Activated naive CD4-positive, alpha-beta T cell treated with anti-CD3 and anti-CD28 coated beads, Interleukin-2, amount 50 U/mL, for 72 hours (primary cell): ENCODE measurements at places on chromosomes 6 and 20. TPM values are rescaled to one million over a fixed set of nuclear protein-coding genes. Genes with fewer than 3 reads are reported as not detected.

The CLDN20 gene
- not detected for total RNA-seq

- no peak for DNase-seq
These were observed 77.5 kb downstream of the CDH22 start for GRCh38 chr20:46230801-46231282.

GRCh38 chr6:38161754-38162492, 342.4 kb downstream of the ZFAND3 start:
- no peak for DNase-seq

- no peak for DNase-seq
These were observed 44.0 kb upstream of the DOK5 start for GRCh38 chr20:54431156-54431944.

GRCh38 chr20:7333841-7334240, 566.4 kb downstream of the BMP2 start:
- no peak for DNase-seq

GRCh38 chr20:6637160-6637579, 130.3 kb upstream of the BMP2 start:
- no peak for DNase-seq

DNA sequence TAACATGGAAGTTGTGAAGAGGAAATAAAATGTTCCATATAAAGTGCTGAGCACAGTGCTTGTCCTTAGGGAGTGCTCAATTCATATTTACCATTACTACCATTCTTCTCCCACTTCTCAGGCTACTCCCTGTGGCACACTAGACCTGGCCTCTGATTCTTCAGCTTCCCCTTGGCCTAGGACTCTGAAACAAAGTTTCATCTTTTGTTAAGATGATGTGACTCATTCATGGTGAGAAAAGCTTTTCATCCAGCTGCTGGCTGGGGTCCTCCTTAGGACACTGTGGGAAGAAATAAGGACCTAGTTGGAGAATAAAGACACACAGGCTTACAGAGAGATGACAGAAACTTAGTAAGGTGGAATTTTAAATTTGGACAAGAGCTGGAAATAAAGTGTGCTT, 314.8 kb downstream of the CDC5L start:
- DNase-seq: no peak

The IRF4 gene
- total RNA-seq: 809 TPM

DNA sequence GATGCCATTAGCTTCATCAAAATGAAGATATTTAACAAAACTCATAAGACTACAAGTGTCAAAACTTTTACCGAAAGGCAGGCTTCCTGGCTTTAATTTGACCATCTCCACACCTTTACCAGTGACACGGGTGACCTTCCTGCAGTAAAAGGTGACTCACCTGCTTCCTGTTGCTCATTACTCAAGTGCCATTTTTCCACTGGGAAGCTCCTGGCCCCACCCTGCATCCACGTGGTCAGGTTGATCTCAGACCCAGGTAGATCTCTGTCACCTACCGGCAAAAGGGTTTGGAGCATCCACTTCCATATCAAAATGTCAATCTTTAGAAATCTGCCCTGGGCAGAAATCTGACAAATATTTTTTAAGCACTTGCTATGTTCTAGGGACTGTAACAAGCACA, 31.9 kb upstream of the CDH4 start:
- no peak for DNase-seq

GRCh38 chr20:50621068-50621665, 70.2 kb downstream of the RIPOR3 start:
- no peak for DNase-seq

DNA sequence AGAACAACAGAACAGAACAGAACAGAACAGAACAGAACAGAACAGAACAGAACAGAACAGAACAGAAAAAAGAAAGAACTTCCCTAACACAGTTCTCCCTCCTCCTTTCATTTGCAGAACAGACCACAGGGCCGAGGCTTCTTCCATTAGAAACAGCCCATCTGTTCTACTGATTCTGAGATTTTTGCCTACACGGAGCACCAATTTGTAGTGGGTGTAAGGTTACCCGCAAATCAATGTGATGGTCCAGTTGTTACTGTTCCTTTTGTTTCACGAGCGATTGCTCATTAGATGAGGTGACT, 734 bp upstream of the OGFRL1 start:
- no peak for DNase-seq

DNA sequence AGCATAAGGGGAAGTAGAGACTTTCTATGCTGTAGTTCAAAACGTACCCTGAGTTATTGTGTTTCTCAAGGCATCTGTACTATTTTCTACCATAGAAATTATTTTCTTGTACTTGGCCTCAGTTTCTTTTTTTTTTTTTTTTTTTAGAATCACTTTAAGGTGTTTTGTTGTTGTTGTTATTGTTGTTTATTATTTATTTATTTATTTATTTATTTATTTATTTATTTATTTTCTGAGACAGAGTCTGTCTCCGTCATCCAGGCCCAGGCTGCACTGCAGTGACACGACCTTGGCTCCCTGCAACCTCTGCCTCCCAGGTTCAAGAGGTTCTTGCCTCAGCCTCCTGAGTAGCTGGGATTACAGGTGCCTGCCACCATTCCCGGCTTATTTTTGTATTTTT, 179.1 kb downstream of the GRIK2 start:
- DNase-seq: no peak

The PKIB gene
- total RNA-seq: 1.0 TPM

GRCh38 chr6:26576929-26577719, 19.6 kb upstream of the ABT1 start:
- DNase-seq: peak; percentile 68

DNA sequence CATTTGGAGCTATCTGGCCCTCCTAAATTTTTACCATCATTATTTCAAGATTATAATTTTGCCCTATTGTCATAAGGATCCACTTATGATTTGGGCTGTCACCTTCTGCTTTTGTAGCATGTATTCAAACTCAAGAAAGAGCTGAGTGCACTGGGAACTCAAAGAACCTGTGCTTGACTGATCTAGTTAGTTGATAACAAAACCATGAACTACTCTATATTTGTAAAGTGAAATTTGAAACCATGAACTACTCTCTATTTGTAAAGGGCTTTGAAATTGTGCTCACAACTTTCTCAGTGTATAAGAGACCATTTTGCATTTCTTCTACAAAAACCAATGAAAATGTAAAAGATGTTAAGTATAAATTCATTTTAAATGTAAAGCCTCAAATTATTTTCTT, 77.5 kb upstream of the POPDC3 start:
- DNase-seq: no peak

- no peak for DNase-seq
These were observed 95.9 kb downstream of the SSR1 start for GRCh38 chr6:7216941-7217621.

DNA sequence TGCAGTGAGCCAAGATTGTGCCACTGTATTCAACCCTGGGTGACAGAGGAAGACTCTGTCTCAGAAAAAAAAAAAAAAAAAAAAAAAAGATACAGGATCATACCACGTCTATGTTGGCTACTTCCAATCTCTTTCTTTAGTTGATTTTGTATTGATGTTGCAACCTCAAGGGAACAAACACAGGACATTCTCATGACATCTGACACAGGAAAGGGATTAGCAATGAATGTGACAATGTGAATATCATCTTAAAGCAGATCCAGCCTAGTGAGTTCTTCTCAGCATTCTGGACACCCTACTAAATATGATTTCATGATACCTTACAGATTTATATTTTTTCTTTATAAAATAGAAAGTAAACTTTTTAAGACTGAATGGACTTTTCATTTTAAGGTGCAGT, 580.3 kb downstream of the PRKN start:
- DNase-seq: no peak

DNA sequence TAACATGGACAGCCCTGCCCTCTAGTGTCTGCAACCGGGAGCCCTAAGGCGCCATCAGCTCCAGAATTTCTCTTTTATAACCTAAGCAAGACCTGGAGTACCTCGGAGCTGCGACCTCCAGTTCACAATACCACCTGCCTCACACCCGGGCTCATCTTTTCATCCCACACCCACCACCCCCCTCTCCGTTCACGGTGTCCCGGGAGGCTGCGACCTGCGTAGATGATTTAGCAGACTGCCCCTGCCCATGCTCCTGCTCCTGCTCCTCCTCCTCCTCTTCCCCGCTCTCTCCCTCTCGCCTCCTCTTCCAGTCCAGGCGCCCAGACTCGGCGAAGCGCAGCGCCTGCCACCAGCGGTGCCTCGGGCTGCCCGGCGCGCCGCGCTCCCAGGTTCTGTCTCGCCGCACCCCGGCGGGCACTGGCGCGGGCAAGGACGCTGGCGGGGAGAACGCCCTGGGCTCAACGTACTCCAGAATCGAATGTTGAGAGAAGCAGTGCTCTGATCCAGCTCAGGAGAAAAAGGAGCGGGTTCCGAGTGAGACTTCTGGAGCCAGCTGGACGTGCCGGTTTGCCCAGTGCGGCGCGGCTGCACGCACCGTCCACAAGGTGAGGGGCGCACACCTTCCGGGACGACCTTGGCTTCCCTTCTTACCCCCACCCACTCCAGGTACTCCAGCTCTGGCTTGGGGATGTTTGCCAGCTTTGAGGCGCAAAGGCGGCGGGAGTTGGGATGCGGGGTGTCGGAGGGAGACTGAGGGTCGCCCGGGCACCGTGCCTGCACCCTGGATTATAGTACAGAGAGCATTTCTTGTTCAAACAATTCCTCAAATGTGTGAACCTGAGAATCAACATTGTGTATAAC, at the start of gene HTR1E:
TSS of gene HTR1E (plus strand) at position 310 of the 861 bp plus-strand sequence. CDS start 77,807 bp downstream, outside the sequence.
- no peak for DNase-seq

GRCh38 chr6:135699705-135700104, 151.8 kb upstream of the PDE7B start:
- DNase-seq: no peak

DNA sequence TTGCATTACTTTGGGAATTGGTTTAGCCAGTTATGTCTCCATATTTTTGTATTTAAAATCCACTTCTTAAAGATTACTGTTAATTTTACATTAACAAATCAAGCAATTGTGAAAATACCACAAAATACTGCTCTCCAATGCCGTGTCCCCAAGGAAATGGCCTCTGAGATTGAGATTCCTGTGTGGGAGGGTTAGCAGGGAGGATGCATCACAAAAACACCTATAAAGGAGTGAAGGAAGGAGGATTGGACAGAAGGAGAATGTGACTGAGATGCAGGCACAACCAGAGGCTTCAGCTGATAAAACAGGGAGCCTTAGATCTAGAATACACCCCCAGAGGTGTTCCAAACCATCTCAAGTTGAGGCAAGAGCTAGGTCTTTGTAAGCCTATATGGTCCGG, 34.2 kb upstream of the NKAIN2 start:
- no peak for DNase-seq

DNA sequence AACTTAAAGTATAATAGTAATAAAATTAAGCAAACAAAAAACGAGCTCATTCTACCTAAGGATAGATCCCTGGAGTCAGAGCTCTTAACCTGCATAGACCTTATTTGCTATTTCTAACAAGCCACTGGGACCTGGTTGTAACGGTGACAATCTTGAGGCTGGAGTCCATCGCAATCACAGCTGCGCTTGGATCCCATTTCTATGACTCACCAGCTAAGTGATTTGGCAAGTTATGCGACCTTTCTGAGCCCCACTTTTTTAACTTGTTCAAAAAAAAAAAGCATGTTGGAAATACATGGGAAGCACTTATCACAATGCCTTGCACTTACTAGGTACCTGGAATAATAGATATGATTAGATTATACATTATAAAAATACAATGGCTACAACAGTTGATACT, 389.5 kb upstream of the CDH4 start:
- no peak for DNase-seq

- no peak for DNase-seq
These were observed 37.3 kb downstream of the SPDEF start for GRCh38 chr6:34518669-34519365.

DNA sequence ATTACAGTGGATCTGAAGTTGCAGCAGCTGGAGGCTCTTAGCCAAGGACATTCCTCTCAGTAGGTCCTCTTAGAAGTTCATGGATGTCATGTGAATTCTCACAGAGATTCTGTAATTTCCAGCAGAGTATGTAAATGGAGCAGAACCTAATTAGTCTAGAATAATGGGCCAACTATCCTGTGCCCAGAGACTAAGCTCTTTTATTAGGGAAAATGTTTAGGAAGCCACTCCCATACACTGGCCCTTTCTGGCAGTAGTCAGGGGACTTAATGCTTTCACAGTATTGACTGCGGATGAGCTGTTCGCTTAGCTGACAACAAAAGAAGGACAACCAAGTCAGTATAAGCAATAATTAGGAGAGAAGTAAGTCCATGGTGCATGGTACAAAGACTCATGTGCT, 43.8 kb upstream of the KIF16B start:
- DNase-seq: no peak

DNA sequence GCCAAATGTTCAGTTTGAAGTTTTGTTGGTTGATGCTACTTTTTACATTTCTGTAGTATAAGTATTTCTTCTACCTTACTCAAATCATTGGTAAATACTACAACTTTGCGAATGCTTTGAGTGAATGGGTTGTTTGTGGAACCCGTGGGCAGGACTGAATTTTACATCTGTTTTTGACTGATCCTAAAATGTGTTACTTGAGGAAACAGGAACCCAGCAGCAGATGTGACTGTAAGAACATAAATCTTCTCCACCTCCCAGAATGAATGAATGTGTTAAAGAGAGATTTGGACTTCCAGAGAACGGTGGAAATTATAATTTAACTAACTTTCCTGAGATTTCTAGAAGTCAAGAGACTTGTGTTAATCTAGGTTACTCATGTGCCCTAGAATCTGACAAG, 728.5 kb upstream of the MARCKS start:
- DNase-seq: no peak

The TRIM31 gene
- not detected for total RNA-seq

DNA sequence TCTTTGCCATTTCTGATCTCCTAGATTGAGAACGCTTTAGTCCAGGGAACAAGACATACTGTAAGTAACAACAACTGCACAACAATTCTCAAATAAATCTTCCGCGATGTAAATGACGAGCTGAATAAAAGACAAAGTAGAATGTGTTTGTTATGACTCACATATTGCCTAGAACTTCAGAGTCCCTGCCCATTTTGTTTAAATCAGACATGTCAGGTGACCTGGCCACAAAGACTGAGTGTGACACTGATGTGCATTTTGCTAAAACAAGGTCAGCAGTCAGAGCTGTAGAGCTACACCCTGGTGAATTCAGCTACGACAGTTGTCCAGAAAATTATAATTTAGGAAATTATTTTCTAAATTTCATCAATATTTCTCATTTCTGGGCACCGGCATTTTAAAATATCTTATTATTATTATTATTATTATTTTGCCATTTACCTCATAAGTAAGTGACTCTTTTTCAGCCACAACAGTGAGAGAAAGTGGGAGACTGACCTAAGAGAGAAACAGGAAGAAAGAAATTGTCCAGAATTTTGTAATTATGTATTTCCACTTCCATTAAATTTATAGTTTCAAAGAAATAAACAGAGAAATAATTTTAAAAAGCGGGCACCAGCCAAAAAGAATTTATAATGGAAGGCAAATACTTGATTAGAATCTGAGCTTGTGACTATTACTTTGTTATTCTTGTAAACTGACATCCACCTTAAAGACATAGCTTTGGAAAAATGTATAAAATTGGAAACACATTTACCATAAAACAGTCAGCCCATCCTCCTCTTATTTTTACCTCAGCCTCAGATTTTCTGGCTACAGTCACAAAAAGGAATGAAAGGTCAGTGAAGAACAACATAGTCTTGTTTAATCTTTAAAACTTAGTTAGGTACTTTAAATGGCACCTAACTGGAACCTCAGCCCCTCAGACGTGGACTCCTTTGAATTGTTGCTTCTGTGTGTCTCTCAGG, 157.0 kb upstream of the CITED2 start:
- no peak for DNase-seq

The ENPP1 gene
- total RNA-seq: 0.35 TPM

The C6orf52 gene
- 1.0 TPM for total RNA-seq
